ENCODE measurements at places on chromosomes 2 and 18.
A peak's percentile ranks its signal among the peaks of the same experiment; 100 is the strongest.

DNA sequence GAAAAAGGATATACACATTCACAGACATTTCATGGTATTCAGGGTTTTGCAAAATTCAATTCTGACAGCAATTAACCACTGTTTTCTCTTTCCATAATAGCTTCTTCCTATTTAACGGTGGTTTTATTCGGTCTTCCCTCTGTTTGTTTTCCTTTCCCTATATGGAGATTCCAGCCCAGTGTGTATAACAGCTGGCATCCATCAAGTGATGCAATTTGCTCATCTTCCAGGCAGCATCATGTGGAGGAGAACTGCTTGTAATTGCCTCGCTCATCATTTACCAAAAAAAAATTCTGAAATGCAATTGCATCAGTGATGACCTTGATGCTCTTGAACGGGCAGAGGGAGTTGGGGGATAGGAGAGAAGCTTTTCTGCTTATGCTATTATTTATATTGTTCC is 165.9 kb upstream of the PGAP1 start:
- DNase-seq, result no peak

- no peak for DNase-seq
Observed at GRCh38 chr2:47014564-47015051, 99.0 kb upstream of the MCFD2 start.

DNA sequence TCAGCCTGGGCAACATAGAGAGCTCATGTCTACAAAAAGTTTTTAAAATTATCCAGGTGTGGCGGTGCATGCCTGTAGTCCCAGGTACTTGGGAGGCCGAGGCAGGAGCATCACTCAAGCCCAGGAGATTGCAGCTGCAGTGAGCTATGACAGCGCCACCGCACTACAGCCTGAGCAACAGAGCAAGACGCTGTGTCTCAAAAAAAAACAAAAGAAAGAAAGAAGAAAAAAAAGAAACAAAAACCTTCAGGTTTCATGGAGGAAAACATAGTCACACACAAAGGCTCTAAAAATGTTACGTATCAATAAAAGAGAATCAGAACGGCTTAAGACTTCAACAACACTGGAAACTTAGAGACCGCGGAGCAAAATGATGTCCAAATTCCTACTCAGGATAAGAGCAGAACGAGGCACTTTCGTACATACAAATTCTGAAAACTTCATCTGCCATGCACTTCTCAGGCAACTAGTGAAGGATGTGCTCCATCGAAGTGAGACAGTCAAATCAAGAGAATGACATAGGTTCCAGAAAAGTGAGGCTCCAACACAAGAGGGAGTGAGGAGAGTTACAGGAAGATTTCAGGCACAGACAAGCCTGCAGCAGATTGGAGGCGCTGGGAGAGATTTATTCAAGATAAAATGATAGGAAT is 4.4 kb downstream of the HDLBP start:
- DNase-seq, result no peak

DNA sequence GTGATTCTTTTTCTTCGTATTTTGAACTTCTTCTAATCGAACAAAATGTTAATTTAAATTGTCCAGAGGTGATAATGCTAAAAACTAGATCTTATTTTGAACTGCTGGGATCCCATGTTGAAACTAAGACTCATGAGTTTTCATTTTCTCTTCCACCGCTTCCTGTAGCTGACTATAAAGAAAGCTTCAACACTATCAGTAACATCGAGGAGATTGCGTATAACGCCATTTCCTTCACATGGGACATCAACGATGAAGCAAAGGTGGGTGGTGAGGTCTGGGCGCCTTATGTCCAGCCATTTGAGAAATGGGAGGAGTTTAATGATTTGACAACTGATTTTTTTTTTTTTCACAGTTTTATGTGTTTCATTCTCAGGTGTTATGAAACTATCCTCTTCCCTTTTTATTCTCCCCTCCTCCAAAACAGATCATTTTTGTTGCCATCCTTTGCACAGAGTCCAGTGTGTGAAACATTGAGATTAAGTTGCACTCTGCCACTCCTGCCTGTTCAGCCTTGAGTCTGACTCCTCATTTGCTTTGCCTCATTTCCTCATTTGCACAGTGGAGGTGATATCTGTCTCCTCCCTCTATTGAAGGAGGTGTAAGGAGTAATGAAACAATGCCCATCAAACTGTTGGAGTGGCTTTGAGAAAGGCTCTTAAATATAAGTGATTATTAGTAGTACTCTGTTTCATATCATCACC is 13.8 kb downstream of the GRHL1 start:
- no peak for DNase-seq

DNA sequence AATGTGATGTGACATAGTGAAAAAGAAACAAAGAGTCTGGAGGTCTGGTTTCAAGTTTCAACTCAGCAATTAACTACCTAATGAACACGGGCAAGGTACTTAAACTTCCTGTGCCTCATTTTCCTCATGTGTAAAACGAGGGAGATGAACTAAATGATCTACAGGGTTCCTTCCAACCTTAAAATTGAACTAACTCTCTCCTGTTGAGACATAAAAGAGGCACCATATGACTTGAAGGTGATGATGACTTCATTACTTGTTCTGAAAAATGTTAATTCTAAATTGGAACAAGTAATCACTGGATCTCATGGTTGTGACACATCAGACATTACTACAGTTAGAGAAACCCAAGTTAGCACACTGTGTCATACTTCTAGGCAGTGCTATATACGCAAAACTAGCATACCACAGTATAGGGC is 8.9 kb upstream of the REL start:
- peak; percentile 91 for DNase-seq

DNA sequence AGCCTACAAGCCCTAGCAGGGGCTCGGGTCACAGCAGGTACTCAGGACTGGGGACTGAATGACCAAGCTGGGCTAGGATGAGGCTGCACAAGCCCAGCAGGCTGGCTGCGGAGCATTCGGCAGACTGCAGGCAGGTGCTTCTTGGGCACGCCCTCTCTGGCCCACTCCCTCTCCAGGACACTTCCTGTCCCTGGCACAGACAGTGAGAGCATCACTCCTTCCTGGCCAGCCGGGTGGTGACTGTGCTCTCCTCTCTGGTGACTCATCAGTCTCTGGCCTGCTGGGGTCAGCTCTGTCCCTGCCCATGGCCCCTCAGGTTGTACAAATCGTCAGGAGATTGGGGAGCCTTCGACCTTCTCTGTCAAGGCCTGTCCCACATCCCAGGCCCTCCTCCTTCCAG is 22.5 kb downstream of the C1QL2 start:
- DNase-seq, result no peak

- DNase-seq, result no peak
Observed at GRCh38 chr2:136291871-136292270, 173.9 kb upstream of the CXCR4 start.

DNA sequence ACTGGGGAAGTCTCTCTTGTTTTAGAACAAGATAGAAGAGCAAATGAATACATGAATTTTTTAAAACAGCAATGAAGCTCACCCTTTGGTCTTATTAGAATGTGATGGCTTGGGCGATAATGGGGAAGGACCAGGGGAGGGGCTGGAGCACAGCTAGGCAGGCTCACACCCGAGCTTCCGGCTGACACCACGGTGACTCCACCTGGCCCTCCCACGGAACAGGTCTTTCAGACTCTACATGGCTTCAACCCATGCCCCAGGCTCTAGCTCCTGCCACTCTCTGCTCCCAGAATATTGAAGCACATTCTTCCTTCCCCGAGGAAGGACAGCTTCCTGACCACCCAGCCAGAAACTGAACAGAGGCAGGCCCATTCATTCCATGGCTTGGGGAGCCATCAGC is 127.5 kb upstream of the AGAP1 start:
- DNase-seq, result no peak

DNA sequence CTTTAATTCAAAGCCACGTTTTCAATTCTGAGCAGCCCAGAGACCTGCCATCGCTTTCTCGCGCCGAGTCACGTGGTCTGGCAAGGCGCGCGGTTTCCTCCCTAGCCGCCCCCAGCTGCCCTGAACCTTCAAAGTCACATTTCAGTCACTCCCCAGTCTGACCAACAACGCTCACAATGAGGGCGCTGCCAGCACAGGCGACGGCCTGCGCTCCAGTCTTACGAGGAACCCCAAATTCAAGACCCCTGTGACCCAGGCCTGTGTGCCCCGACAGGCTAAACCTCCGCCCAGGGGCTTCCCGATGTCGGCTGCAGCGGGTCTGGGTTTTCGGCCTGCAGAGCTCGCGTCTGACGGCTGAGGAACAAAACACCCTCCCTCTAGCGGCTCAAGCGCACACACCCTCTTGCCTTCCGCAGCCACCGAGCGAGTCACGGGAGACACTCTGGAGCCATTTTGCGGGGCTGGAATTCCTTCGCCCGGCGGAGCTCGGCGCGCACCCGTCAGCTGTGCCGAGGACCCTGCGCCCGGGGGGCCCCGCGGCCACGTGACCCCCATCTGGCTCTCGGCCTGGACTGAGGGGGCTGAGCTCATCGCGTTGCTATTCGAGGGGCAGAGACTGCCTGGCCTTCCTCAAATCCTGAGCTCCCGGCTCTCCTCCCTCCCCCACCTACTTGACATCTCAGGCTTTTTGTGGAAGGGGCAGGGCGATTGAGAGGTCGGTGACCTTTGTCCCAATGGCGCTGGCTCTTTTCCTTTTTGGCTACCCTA is 69.9 kb upstream of the ITGB6 start:
- DNase-seq, result peak; percentile 70

- DNase-seq, result peak; percentile 69
Observed at GRCh38 chr2:64697297-64698176, 43.8 kb upstream of the SERTAD2 start.

DNA sequence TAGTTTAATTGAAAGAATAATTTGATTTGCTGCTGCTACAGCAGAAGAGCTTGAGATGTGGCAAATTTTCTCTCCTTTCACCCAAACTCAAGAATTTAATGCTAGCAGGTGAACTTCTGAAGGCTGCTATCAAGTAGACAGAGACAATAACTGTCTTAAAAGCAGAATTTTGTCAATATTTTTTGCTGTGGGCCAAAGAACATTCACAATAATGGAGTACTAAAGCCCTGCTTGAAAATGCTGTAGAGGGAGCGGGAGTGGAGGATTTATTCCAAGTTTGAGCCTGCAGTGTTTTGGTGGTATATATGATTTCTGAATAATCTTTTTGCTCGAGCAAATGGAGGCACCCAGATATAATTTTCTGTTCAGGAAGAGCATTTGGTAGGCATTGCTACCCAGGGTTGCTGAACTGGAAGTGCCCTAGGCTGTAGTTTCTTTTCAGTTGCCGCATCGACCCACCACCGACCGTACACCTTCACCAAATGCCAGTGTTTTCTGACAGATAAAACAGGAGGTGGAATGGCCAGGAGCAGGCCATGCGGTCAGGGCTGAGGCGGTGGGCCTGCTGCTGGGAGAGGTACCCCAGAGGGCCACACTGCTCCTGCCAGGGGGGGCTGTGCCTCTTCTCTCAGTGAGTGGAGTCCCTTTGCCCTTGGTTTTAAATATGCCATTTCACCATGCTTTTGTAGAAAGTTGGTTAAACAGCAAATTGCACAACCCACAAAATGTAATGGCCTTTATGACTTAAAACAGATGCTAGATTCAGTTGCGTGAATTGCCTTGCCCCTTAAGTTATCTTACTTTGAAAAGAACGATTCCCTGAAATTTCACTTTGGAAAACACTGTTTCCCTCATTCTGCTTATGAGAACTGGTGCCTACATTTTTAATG is 36.4 kb downstream of the TSHZ1 start:
- DNase-seq, result no peak

DNA sequence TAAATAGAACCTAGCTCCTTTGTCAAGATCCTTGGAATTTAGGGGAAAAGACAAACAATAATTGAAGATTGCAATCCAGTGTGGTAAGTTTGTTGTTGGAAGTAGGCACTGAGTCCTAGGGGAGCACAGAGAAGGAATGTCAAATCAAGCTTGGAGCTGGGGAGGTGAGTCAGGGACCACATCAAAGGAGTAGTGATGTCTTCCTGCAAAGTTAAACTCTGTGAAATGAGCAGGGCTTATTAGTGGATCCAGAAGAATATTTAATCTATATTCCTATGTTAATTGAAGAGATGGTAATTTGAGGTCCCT is 41.7 kb upstream of the NABP1 start:
- no peak for DNase-seq

DNA sequence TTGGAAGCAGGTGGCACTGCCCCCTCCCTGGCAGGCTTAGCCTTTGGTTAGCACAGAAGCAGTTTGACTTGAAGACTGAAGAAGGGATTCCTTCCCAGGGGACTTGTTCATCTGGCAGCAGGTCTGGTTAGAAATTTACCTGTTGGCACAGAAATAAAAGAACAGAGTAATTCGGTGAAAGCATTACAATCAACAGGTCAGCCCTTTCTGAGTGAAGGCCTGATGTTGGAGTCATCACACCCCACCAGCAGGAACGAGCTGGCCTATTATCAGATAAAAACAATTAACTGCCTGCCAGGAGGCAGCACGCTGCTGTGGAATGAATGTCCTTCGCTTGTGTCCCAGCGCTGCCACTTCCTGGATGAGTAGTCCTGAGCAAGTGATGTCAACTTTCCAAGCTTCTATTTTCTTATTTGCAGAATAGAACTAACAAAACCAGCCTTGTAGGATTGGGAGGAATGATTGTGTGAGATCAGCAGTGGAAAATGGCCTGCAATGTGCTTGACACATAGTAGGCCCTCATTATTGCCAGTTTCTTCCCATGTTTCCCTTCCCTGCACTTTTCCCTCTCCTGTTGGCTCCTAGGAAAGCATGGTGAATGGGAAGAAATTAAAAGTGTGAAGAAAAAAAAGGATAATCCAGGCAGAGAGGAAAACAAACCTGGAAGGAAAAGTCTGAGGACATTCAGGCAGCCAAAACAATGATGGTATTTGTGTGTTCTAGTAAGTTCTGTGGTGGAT is 29.0 kb downstream of the LGALSL start:
- no peak for DNase-seq

DNA sequence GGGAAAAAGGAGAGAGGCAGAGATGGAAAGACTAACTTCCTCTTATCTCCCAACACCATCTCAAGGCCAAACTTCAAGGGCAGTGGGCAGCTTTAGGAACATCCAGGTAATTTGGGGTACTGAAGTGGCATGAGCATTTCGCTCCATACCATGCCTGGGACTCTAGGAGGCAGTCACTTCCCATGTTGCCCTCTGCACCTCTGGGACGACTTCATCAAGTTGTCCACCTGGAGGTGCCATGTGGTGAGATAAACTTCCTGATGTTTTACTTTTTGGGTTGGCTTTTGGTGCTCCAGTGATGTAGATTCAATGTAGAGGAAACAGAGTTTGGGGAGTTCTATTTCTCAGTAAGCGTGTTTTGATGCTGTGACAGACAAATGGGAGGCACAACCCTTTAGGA is 56.3 kb upstream of the UPP2 start:
- DNase-seq, result no peak

- peak; percentile 49 for DNase-seq
Observed at GRCh38 chr2:237765875-237766274, 32.7 kb upstream of the RBM44 start.

GRCh38 chr2:24826773-24827145 is 33.5 kb downstream of the CENPO start:
- DNase-seq, result no peak

GRCh38 chr18:47531717-47532116 is 280.3 kb upstream of the SKOR2 start:
- DNase-seq, result no peak

DNA sequence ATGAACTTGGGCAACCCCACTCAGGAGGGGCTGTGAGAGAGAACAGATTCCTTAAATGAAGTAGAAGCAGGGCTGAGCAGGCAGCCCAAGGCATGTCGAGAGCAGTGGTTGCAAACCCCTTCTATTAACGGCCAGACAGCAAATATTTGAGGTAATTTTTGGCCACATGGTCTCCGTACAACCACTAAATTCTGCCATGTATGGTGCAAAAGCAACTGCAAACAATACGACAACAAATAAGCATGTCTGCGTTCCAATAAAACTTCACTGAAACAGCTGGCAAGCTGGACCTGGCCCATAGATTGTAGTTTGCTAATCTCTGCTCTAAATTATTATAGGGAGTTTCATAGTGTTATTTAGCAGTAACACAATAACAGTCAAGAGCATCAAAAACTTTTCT is 217.0 kb upstream of the ZNF521 start:
- DNase-seq, result no peak

GRCh38 chr2:19900931-19901441 is 797 bp downstream of the TTC32 start:
- peak; percentile 74 for DNase-seq
